ENCODE measurements at places on chromosomes 5 and 9.

GRCh38 chr5:132433141-132433540 is 57.4 kb downstream of the IRF1 start:
- DNase-seq = no peak

GRCh38 chr5:170301981-170302652 is 4.5 kb upstream of the LCP2 start:
- DNase-seq = no peak

DNA sequence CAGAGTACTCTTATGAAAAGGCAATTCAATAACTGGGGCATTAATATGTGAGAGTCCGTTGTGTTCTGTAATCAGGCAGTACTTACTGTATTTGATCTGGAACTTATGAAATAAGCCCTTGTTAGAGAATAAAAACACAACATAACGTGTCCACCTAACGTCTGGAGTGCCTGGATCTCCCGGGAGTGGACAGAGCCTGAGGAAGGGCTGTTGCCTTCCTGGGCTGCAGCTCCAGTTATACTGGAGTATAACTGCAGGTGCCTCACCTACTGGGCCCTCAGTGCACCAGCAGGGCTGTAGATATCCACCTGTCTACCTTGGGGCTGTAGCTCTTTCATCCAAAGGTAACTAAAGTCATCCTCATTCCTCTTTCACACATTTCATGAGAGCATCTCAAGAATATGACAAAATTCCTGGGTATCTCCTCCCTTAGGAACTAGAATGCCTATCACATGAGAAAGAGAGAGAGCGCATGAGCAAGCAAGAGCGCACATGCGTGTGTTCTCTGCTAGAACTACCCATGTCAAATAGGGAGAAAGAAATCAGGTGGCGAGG is 200.1 kb downstream of the GAPVD1 start:
- no peak for DNase-seq

GRCh38 chr5:75584641-75585040 is 26.6 kb upstream of the ANKDD1B start:
- DNase-seq = no peak

DNA sequence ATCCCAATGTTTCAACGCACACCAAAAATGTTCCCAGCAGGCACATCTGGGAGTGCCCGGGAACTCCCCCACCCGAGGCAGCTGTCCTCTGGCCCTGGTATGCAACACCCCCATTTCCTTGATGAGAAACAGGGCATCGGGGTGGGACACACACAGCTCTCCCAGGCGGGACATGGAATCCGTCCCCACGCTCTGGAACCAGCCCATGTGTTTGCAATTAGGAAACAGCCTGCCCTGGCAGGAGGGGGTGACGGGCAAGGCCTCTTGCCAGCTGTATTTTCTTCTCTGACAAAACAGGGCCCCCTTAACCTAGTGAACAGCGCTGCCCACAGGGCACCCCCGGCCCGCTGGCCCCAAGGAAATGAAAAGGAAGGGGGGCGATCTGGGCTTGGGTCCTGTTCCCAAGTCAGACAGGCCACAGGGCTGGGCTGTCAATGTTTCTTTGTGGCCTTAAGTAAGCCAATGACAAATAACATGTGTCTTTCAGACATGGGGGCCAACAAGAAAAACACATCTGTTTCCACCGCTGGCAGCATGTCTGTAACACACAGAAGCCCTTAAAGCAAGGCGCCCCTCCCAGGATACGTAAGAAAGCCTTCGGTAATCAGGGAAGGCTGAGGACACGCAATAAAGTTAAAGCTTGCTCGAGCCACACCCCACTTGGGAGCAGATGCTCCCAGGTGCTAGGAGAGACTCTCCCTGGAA is 125.3 kb downstream of the ROR2 start:
- DNase-seq = no peak

DNA sequence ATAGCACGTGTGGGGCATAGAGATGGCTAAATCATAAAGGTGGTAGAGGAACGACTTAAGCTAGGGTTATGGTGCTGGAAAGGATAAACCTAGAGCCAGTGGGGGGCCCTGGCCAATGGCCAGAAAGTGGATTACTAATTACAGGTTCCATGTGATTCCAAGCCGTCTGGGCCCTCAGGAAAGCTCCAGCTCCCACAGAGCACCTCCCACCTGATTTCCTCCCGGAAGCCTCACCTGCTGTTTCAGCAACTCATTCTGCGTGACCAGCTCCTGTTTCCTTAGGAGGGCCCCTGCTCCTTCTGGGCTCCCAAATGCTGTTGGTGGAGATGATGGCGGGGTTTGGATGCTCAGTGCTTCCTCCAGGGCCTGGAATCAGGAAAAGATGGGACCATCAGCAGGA is 16.2 kb downstream of the GPX3 start:
- DNase-seq = no peak

DNA sequence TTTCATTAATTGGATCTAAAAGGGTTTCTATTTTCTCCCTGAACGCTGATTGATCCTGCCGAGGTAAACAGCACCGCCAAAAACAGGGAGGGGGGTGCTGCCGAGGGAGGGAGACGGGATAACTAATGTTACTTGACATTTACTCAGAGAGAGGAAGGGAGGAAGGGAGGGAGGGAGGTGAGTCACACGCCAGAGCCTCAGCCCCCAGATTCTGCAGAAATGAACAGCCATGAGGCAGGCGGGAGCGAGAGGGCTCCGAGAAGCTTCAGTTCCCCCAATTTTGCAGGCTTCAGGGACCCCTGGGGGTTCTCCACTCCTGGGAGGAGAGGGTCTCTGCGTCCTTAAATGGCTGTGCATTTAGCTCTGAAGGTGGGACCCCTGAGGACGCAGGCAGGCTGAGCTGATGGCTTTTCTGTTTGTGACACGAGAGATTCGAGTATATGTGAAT is 59.1 kb upstream of the IER5L start:
- no peak for DNase-seq

GRCh38 chr9:79928661-79929223 is 357.0 kb downstream of the TLE4 start:
- no peak for DNase-seq

- DNase-seq = no peak
Measured at GRCh38 chr9:99488131-99489059, 266.3 kb downstream of the SEC61B start.

GRCh38 chr9:70602321-70603019 is 188.0 kb upstream of the KLF9 start:
- DNase-seq = peak; percentile 67

GRCh38 chr5:9537223-9538141 is 8.4 kb downstream of the SEMA5A start:
- no peak for DNase-seq

DNA sequence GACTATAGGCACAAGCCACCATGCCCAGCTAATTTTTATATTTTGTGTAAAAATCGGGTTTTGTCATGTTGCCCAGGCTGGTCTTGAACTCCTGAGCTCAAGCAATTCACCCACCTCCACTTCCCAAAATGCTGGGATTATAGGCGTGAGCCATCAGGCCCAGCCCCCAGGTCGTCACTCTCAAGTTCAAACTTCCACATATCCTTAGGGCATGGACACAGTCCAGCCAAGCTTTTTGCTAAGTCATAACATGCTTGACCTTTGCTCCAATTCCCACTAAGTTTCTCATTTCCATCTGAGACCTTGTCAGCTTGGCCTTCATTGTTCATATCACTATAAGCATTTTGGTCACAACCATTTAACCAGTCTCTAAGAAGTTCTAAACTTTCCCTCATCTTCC is 43.9 kb upstream of the ARAP3 start:
- no peak for DNase-seq

GRCh38 chr9:119095072-119095471 is 274.2 kb downstream of the BRINP1 start:
- DNase-seq = no peak

DNA sequence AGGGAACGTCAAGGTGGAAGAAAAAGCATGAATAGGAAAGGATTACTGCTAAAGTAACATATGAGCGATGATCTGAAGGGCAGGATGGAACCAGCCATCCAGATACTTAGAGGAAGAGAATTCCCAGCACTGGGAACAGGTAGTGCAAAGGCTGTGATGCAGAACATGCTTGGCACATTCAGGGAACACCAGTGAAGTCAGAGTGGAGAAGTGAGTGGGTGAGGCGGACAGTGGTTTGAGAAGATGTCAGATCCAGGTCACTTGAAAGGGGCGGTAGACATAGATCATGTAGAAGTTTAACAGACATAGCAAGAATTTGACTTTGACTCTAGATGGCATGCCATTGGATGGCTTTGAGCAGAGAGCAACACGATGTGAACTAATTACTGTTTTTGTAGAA is 374.2 kb downstream of the PDE4D start:
- no peak for DNase-seq

GRCh38 chr5:99922386-99922785 is 612.8 kb upstream of the FAM174A start:
- no peak for DNase-seq

- no peak for DNase-seq
Measured at GRCh38 chr9:112059145-112059965, 115.7 kb downstream of the SUSD1 start.

- no peak for DNase-seq
Measured at GRCh38 chr9:31597977-31598376, 786.5 kb upstream of the ACO1 start.

DNA sequence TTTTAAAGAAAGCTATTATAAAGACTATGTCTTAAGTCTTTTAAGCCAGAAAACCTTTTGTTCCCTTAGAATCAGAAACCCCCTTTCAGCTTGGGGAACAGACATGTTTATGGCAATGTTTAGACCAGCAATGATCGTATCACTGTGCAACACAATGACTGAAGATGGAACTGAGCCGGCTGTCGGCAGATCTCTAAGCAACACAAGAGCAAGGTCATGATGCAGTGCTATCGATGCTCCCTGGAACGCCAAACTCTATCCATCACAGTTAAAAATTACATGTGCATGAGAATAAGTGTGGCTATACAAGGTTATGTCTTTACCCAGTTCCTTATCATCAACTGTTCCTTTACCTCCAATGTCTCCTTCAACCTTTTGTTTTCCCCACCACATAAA is 1.8 kb upstream of the RNF44 start:
- no peak for DNase-seq

DNA sequence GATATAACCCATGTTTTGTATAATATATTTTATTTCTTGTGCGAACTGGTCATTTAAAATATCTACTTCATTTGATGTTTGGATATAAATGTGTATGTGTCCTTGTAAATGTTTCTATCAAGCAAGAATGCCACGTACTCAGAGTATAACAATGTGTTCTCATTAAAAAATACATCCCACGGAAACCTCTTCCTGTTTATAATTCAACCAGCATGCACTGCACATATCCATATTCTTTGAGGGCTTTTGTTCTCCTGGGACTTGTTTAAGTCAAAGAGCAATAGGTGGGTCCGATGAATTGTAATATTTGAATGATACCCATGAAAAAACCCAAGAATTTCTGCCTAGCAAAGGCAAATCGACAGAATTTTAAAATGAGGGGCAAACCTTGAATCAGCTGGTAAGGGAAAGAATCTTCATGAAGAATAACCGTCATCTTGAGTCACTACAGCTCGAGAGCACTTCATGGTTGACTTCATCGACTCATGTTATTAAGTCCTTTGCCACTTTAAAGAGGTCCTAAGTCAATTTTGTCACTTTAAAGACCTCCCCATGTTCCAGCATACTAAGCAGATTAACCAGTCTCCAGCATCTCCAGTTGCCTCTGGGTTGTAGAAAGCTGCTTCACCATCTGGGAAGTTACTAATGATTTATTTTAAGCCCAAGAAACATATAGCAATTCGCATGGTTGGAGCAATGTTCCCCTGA is 80.6 kb downstream of the NPR3 start:
- no peak for DNase-seq

DNA sequence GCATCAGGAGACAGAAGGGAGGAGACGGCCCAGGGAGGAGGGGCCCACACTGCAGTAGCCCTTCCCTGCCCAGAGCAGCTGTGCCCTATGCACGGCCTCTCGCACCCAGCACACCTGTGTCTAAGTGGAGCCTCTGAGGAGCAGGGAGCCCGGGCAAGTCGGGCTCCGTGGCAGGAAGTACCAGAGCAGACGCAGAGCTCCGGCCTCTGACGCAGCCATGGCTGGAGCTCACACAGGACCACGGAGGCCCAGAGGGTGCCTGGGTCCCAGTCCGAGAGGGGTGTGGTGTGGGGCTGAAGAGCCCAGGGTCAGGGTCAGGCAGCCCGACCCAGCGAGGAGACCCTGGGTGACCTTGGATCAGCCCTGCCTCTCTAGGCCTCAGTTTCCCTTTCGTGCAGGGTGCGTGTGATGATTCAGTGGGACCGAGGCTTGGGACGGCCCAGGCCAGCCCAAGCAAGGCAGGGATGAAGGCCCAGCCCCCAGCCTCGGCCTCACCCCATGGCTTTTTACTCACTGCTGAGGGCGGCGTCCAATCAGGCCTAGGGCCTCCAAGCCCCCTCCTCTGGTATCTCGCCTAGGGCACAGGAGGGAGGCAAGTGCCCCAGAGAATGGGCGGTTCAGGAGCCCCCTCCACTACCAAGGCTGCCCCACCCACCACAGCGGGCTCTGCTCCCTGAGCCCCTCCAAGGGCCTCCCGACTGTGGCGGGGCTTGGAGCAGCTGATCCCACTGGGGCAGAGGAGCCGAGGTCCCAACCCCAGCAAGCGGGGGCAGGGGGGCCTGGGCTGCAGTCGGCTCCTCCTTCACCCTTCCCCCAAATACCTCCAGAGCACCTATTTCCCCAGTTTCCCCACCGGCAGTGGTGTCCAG is 4.3 kb upstream of the AGPAT2 start:
- DNase-seq = peak; percentile 71

DNA sequence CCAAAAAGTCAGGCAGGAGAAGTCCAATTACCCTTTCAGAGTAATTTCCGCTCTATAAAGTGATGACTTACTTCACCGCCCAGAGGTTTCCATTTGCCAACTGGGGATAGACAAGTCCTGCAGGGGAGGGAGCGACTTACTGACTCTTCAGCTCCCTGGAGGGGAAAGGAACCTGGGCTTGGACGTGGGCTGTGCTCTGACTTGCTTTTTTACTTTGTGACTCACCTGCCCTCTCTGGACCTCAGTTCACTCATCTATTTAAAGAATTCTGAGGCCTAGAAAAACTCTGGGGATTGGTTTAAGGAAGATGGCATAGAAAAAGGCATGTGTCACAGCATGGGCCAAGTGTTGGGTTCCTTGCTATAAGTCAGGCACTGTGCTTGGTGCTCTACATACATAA is 180.4 kb upstream of the TRIM32 start:
- no peak for DNase-seq

GRCh38 chr5:17216974-17217492 is 398 bp upstream of the BASP1 start:
- DNase-seq = no peak

GRCh38 chr9:75213765-75214164 is 125.5 kb downstream of the OSTF1 start:
- no peak for DNase-seq

- DNase-seq = no peak
Measured at GRCh38 chr5:152305525-152305924, 99.6 kb downstream of the NMUR2 start.

GRCh38 chr5:94473936-94474335 is 144.5 kb downstream of the KIAA0825 start:
- DNase-seq = no peak

DNA sequence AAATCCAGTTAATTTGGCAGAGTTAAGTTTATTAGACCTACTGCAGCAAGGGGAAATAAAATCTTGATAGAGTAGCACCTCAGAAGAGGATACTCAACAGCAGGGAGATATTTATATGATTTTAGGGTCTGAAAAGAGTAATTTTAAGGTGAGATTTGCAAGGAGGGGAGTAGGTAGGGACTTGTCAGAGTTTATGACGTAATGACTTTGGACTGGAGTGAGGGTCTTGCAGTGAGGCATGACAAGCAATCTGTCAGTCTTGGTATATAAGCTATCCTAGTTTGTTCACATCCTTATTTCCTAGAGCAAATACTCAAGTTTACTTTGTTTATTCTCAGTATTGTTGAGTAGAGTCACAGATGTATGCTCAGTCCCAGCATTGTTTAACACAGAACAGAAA is 722.6 kb downstream of the TLE4 start:
- no peak for DNase-seq

Measured in NCI-H2029 (cell line).